ENCODE measurements at places on chromosomes 16 and 17. TPM values are rescaled to one million over a fixed set of nuclear protein-coding genes. Genes with fewer than 3 reads are reported as not detected.

GRCh38 chr17:21677126-21677910 is 15.0 kb upstream of the KCNJ18 start:
- H3K27me3 ChIP-seq, result no peaks in the 10 kb centered on the region
- H3K4me1 ChIP-seq, result no peaks in the 10 kb centered on the region
- peak; percentile 51 for DNase-seq

- H3K27ac ChIP-seq, result peak overlapping the region; percentile 95
- H3K27me3 ChIP-seq, result no peaks in the 10 kb centered on the region
- H3K4me3 ChIP-seq, result peak overlapping the region; percentile 53
- peaks cover 14% of the 10 kb centered on the region for H3K36me3 ChIP-seq
Observed at GRCh38 chr17:44220213-44221083, 973 bp upstream of the UBTF start.

- H3K36me3 ChIP-seq, result peaks cover 17% of the 10 kb centered on the region
- H3K27me3 ChIP-seq, result no peaks in the 10 kb centered on the region
- H3K4me3 ChIP-seq, result no peak overlapping the region
- DNase-seq, result no peak
Observed at GRCh38 chr17:2239882-2240430, 63.6 kb downstream of the SMG6 start.

- no peaks in the 10 kb centered on the region for H3K4me1 ChIP-seq
- no peaks in the 10 kb centered on the region for H3K27me3 ChIP-seq
- no peaks in the 10 kb centered on the region for H3K36me3 ChIP-seq
Observed at GRCh38 chr17:63247706-63248105, 198.4 kb downstream of the CYB561 start.

GRCh38 chr17:81646869-81647600 is 9.3 kb downstream of the PDE6G start:
- H3K4me3 ChIP-seq, result no peak overlapping the region
- peaks cover 2% of the 10 kb centered on the region for H3K36me3 ChIP-seq
- no peak overlapping the region for H3K27ac ChIP-seq
- DNase-seq, result no peak
- peaks cover 11% of the 10 kb centered on the region for H3K27me3 ChIP-seq

C16orf46 gene
- 1.7 TPM for total RNA-seq

GRCh38 chr17:28145348-28145747 is 102.9 kb downstream of the NLK start:
- H3K36me3 ChIP-seq, result no peaks in the 10 kb centered on the region
- H3K4me3 ChIP-seq, result no peak overlapping the region
- no peaks in the 10 kb centered on the region for H3K4me1 ChIP-seq
- no peak overlapping the region for H3K27ac ChIP-seq
- H3K27me3 ChIP-seq, result no peaks in the 10 kb centered on the region

DNA sequence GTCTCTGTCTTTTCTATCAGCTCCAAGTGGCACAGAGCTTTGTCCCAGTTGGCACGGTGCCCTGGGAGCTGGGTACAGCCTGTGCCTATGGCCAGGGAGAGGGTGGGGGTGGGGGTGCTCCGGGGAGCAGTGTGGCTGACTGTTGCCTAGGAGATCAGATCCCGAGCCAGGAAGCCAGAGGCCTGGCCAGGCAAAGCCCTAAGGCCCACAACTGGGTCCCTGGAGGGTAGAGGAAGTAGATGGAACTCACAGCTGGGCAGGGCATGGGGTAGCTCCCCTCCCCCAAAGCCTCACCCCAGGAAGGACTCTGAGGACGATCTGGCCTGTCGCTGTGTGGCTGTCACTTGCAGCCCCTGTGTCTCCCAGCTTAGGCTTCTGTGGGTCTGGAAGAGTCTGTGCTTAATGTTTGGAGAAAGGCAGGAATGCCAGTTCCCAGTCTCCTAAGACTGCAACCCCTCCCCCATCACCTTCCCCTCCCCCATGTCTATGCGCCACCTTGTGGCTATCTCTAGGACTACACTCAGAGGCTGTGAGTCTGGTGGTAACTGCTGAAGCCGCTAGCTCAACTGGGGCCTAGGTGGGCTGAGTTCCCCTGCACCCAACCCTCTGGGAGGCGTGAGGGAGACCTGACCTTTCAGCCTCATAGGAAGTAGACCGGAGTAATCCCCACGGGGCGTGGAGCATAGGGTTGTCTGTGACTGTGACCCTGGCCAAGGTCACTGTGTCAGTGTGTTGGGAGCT is 12.6 kb downstream of the THRA start:
- peaks cover 3% of the 10 kb centered on the region for H3K4me1 ChIP-seq
- no peaks in the 10 kb centered on the region for H3K27me3 ChIP-seq
- peak overlapping the region; percentile 29 for H3K4me3 ChIP-seq
- peaks cover 4% of the 10 kb centered on the region for H3K36me3 ChIP-seq
- peak overlapping the region; percentile 86 for H3K27ac ChIP-seq

- H3K27ac ChIP-seq, result peak overlapping the region; percentile 61
- no peaks in the 10 kb centered on the region for H3K36me3 ChIP-seq
Observed at GRCh38 chr17:82892899-82893565, 53.2 kb upstream of the ZNF750 start.

DNA sequence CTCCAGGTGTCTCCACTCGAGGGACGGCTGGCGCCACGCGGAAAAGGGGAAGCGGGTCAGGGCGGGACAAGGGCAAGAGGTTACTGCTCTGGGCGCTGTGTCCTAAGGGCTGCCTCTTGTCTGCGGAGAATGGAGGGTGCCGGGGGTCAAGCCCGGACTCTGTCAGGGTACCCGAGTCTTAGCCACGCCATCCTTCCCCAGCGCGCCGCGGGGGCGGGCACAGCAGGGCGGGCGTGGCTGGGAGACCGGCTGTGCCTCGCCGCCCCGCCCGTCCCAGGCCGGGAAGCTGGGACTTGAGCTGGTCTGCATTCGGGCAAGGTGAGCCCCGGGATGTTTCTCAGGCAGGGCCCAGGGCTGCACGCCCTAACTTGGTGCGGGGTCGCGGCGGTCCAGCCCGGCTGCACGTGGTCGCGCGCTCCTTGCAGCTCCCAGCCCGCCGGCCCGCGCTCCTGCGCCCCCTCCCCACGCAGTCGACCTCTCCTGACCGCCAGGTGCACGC is 6.2 kb upstream of the ACTG1 start:
- no peaks in the 10 kb centered on the region for H3K36me3 ChIP-seq
- peak; percentile 85 for DNase-seq
- no peaks in the 10 kb centered on the region for H3K4me1 ChIP-seq
- H3K27ac ChIP-seq, result peak overlapping the region; percentile 63
- no peaks in the 10 kb centered on the region for H3K27me3 ChIP-seq
- H3K4me3 ChIP-seq, result no peak overlapping the region

DNA sequence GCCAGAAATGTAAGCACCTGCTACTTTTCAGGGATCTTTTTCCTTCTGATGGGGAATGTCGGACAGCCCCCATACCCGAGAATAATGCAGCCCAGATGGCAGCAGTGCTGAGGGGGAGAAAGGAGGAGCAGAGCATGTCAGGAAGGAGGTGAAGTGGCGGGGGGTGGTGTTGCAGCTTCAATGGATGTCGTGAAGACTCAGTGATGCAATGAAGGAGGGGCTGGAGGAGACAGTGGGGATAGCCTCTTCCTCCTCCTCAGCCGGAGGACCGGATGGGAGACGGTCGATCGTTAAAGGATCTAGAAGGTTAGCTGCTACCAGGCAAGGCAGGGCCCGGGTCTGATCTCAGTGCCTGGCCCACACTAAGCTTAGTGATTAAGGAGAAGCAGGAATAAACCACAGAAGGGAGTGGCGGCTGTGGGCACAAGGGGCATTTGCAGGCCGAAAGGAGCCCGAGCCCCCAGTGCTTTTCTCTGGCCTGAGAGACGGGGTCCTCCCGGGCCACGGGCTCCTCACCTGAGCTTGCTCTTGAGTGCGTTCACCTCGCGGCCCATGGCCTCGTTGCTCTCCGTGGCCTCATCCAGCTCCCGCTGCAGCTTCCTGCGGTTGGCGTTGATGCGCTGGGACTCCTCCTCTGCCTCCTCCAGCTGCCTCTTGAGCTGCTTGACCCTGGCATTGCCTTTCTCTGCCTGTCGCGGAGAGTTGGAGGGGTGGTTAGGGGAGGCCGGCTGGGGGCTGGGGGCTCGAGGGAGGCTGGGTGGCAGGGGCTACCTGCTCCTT is 64.5 kb downstream of the NDE1 start:
- no peaks in the 10 kb centered on the region for H3K4me1 ChIP-seq
- DNase-seq, result no peak
- H3K27me3 ChIP-seq, result no peaks in the 10 kb centered on the region
- H3K36me3 ChIP-seq, result no peaks in the 10 kb centered on the region
- H3K27ac ChIP-seq, result no peak overlapping the region

DNA sequence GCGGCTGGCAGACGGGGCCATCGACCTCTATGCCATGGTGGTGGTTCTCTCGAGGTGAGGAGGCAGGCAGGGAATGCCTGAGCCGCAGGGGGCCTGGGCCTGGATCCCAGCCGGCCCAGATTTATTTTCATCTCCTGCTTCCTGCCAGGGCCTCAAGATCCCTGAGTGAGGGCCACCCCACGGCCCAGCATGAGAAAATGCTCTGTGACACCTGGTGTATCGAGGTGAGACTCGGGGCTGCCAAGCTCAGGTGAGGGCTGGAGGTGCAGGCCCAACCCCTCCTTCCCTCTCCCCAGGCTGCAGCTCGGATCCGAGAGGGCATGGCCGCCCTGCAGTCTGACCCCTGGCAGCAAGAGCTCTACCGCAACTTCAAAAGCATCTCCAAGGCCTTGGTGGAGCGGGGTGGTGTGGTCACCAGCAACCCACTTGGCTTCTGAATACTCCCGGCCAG is 4.9 kb downstream of the ACADVL start:
- no peaks in the 10 kb centered on the region for H3K4me1 ChIP-seq
- peaks cover 47% of the 10 kb centered on the region for H3K36me3 ChIP-seq
- DNase-seq, result no peak

DYNLL2 gene
- total RNA-seq, result 43.2 TPM

KCNAB3 gene
- 3.9 TPM for total RNA-seq

DNA sequence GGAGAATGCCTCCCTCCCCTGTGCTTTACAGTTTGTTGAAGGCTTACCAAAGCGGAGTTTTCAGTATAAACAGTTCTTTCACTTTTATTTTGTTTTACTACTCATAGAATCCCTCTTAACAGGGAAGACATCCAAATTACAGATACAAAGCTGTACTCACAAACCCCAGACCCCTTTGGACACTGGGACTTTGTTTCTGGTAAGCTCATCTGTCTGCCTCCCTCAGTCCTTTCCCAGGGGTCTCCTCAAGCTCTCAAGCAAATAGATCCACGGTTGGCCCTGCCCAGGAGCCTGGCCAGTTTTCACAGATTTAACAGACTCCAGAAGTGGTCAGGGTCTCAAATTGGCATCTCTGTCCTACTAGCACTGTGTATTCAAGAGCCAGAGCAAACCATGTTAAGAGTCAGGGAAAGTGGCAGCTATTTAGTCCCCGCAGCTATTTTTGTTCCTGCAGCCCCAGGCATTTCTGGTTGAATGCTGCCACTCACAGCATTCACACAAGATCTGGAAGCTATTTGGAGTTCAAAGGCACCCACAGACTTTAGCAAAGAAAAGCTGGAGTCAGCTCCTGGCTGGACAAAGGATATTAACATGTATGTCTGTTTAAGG is 54.2 kb downstream of the TMEM100 start:
- H3K4me1 ChIP-seq, result no peaks in the 10 kb centered on the region
- H3K4me3 ChIP-seq, result no peak overlapping the region
- H3K27me3 ChIP-seq, result no peaks in the 10 kb centered on the region
- H3K36me3 ChIP-seq, result no peaks in the 10 kb centered on the region
- no peak overlapping the region for H3K27ac ChIP-seq
